ENCODE measurements at places on chromosomes 12 and 14. TPM values are rescaled to one million over a fixed set of nuclear protein-coding genes. Genes with fewer than 3 reads are reported as not detected.

NPAS3 gene
- 1.6 TPM for total RNA-seq

TAS2R8 gene
- total RNA-seq, result not detected

JDP2 gene
- 37.1 TPM for total RNA-seq

DNA sequence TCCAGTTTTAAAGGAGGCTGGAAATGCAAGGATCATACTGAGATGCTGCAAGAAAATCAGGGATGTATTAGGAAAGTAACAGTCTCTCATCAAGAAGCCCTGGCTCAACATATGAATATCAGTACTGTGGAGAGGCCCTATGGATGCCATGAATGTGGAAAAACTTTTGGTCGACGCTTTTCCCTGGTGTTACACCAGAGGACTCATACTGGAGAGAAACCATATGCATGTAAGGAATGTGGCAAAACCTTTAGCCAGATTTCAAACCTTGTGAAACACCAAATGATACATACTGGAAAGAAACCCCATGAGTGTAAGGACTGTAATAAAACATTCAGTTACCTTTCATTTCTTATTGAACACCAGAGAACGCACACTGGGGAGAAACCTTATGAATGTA, 24.5 kb downstream of the ZNF891 start:
- H3K36me3 ChIP-seq, result peaks cover 11% of the 10 kb centered on the region
- no peak overlapping the region for H3K27ac ChIP-seq

DNA sequence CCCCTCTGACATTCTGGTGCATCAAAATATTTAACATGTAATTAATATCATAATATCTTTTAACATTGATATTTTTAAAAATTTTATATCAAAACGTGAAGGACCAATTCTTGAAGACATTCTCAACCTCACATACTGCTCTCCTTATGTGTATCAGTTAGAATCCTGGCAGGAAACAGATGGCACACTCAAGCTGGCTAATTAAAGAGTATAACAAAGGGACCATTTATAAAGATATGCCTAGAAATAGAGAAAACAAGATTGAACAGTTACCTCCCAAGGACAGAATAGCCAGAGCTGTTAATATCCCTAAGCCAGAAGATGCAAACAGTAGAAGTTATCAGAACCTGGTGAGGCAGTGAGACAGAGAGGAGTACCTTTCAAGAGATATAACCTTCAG, 368.7 kb downstream of the NELL2 start:
- no peak for DNase-seq
- no peaks in the 10 kb centered on the region for H3K27me3 ChIP-seq
- no peaks in the 10 kb centered on the region for H3K4me1 ChIP-seq
- H3K4me3 ChIP-seq, result no peak overlapping the region

DNA sequence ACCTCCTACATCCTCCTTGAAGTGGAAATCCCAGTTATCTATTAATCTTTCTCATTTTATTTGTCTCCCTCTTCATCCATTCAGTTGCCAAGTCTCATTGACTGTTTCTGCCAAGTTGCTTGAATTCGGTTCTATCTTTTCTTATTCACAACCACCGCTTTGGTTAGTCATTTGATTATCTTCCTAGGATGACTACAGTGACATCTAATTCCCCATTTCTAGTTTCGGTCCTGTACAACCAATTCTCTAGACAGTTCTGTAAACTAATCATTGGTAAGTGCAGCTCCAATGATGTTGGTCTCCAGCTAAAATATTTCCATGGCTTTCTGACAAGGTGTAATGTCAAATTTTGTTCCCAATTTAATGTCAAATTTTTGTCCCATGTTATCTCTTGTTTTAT, 220.1 kb downstream of the ADAMTS20 start:
- no peak overlapping the region for H3K4me3 ChIP-seq
- no peak overlapping the region for H3K27ac ChIP-seq
- no peak for DNase-seq
- H3K4me1 ChIP-seq, result no peaks in the 10 kb centered on the region
- H3K27me3 ChIP-seq, result no peaks in the 10 kb centered on the region

DNA sequence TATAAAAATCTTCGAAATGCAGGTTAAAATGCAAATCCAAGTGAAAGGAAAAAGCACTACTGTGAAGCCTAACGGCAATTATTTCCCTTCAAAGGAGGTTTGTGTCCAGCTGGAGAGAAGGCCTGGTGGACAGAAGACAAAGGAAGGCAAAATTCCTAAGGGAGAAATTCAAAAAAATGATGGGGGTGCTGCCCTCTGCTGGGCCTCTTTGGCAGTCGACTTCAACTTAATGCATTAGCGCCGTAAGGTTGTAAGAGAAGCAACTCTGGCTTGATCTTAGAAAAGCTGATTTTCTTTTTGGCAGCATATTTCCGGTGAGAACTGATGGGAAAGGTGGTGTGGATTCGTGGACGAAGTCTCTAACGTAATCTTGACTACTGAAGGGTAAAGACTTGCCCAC, 34.3 kb upstream of the CHFR start:
- no peaks in the 10 kb centered on the region for H3K36me3 ChIP-seq
- no peak overlapping the region for H3K27ac ChIP-seq
- no peak overlapping the region for H3K4me3 ChIP-seq
- H3K27me3 ChIP-seq, result no peaks in the 10 kb centered on the region
- H3K4me1 ChIP-seq, result no peaks in the 10 kb centered on the region
- DNase-seq, result no peak

DNA sequence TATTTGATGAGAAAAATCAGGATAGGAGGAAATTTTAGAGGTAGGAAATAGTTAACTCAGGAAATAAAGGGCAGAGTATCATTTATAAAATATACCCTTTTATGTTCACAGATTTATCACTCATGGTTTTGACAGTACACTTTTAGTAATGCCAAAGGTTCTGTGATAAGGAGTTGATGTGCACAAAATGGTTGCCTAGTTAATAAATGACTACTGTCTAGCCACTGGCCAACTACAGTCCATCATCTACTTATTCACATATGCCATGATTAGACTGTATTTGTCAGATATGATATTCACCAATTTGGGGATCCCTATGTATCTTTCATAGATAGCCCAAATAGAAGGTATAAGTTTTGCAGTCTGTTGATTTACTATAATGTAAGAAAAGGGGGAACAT, 19.2 kb upstream of the GXYLT1 start:
- no peak for DNase-seq
- no peaks in the 10 kb centered on the region for H3K27me3 ChIP-seq
- H3K27ac ChIP-seq, result no peak overlapping the region
- no peaks in the 10 kb centered on the region for H3K36me3 ChIP-seq
- no peak overlapping the region for H3K4me3 ChIP-seq

DNA sequence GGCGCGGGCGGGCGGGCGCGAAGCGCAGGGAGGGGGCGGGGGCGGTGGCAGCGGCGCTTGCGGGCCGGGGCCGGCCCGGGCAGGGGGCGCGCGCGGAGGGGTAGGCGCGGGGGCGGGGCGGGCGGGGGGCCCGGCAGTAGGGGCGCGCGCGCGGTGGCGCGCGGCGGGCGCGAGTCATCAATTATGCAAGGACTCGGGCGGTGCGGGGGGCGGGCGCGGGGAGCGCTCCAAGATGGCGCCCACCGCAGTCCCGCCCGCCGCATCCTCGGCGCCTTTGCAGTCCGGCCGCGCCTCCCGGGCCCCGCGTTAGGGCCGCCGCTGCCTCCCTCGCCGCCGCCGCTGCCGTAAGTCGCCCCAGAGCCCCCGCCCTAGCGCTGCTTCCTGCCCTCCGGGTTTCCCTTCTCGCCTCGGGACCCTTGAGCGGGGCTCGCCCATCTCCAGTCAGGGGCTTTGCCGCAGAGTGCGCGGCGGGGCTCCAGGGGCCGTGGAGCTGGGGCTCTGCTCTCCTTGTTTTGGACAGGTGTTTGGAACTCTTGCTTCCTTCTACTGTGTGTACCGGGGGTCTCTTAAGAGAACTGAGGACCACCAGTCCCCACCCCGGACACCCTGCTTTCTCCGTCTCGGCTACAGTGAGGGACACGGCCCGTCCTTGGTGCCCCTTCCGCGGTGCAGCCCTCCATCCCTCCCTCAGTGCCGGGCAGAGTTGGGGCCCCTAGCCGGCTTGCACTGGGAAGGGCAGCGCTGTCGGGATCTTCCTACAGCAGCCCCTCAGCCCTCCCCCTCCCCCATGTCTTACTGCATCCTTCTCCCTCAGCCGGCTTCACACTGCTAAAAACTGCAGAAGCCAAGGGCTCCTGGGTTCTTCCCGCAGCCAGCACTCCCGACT, at the start of gene SCN8A:
TSS of gene SCN8A (plus strand) at position 218 of the 886 bp plus-strand sequence. CDS start 71,585 bp downstream, outside the sequence.
- H3K27me3 ChIP-seq, result peaks cover 6% of the 10 kb centered on the region
- no peaks in the 10 kb centered on the region for H3K36me3 ChIP-seq
- H3K4me1 ChIP-seq, result no peaks in the 10 kb centered on the region

DNA sequence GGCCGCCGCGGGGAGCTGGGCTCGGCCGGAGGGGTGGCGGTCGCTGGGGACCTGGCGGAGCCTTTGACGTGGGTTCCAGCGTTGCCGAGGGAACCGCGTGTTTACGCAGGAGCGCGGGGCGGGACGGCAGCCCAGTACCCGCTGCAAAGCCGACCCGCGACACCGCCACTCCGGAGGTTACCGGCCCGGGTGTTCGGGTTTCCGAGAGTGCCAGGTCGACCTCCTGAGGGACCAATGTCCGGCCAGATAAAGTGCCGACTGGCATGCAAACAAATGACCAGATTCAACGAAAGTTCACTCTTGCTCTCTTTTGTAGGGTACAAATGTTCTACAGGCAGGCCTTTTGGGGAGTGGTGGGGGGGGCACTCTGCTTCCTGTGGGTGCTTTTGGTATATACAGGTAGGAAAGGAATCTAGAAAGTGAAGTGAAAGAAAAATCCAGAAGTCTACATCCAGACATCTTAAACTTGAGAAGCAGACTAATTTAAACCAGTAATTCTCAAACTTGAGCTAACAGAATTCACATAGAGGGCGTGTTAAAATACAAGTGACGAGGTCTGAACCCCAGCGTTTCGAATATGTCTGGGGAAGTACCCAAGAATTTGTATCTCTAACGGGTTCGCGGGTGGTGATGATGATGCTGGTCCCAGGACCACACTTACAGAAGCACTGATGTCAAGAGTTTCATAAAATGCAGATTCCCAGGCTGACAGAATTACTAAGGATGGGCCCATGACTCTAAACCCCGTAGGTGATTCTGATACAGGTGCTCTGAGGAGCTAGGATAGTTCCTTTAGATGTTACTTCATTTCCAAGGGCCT, at the start of gene GPR135:
TSS of gene GPR135 (minus strand) at position 65 of the 820 bp plus-strand sequence. CDS start 154 bp downstream, outside the sequence.
- no peak for DNase-seq
- H3K4me1 ChIP-seq, result peaks cover 4% of the 10 kb centered on the region
- H3K4me3 ChIP-seq, result peak within 1 kb of the TSS; percentile 66
- H3K27ac ChIP-seq, result peak within 1 kb of the TSS; percentile 28
